PC-3 (cell line): ENCODE measurements at places on chromosomes 6 and 20. TPM values are rescaled to one million over a fixed set of nuclear protein-coding genes. Genes with fewer than 3 reads are reported as not detected.

NFYA gene
- total RNA-seq: 31.7 and 32.9 TPM in 2 replicates

- DNase-seq: peak; percentile 67
These were observed 1.3 kb downstream of the EPPIN start for GRCh38 chr20:45545754-45546453.

GRCh38 chr6:56244089-56244488 lies 3.3 kb downstream of the COL21A1 start:
- no peak for DNase-seq

GRCh38 chr20:1524004-1524403 lies 32.8 kb upstream of the SIRPB2 start:
- DNase-seq: peak; percentile 43

DNA sequence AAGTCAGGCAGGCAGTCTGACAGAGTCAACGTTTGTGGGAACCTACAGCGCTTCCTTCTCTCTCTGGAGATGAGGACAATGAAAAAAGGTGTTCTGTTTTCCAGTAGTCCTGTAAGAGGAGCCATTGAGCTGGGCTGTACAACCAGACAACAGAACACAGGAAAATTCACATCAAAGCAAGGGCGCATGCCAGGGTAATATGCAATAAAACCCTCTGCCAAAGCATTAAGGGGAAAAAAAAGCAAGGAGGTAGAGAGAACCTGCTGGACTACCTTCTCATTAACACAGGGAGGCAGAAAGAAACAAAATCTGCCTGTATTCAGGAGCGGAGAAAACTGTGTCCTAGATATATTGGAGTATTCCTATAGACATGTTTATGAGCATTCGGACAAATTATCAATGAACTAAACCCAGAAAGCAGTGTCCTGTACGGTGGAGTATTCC lies 1.3 kb downstream of the RNF24 start:
- DNase-seq: peak; percentile 97

DNA sequence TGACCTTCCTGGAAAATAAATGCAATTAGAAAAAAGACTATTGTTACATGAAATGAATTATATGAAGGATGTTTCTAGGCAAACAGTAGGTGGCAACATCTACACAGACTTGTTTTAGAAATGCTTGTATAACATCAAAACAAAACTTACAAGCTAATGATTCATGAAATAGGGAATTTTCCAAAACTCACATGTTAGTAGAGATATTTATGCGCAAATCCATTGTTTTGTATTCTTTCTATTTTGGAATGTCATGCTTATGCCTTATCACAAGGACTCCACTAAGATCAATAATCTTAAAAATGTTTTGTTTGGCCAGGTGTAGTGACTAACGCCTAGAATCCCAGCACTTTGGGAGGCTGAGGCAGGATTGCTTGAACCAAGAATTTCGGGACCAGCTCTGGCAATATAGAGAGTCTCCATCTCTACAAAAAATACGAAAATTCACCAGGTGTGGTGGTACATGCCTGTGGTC lies 32.3 kb upstream of the LGSN start:
- DNase-seq: peak; percentile 45

DNA sequence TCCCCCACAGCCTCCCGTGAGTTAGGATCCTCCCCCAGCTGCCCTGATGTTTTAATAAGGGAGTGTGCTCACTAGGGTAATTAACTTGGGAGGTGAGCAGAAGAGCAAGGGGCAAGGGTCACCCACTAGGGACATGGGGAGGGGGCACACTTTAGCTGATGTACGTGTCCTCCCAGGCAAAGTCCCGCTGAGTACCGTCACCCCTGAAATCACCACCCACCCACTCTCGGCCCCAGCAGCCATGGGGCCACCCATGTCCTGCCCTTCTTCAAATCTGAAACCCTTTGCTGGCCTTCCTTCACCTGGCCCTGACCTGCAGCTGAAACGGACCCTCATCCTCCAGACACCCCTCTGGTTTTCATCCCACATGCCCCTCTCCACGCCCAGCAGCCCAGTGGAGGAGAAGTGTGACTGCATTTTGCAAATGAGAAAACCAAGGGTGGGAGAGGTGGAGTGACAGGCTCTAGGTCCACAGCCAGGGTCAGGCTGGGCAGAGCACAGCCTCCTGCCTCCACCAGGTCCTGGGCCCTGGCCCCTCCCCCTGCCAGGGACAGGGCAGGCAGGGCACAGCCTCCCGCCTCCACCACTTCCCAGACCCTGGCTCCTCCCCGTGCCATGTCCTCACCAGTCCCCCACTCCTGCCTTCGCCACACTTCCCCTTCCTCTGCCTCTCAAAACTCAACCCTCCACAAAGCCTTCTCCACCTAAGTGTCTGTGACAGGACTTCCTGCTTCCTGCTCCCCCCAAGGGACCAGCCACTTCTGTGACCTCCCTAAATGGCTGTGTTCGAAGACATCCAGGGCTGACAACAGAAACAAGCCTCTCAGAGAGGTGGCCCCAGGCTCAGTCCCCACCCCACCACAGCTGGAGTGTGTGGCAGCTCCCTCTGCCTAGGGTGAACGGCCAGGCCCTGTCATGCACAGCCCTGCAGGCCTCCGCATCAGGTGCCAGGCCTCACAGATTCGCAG lies 15.1 kb downstream of the ACSS1 start:
- DNase-seq: no peak

GRCh38 chr6:153944201-153944600 lies 94.8 kb upstream of the OPRM1 start:
- DNase-seq: no peak

DNA sequence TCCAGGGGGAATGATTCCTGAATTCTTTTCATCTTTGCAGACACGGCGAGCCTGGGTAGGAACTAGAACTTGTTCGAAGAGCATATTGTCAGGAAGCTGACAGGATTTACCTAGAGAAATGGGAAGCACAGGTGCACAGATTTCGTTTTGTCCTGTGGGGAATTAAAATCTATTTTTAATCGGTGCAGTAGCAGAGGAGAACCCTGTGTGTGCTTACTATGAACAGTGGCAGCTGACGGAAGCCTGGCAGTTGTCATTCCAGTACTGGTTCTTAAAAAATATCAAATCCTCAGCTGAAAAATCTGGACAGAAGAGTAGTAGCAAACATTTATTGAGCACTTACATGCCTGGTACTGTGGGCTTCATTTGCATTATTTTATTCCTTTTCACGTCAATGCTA lies 609.0 kb downstream of the QKI start:
- no peak for DNase-seq
